Tongue (tissue), 3 donors: ENCODE measurements at places on chromosomes 11 and 22.

GRCh38 chr11:66388780-66389386 is 17.3 kb upstream of the SLC29A2 start:
- DNase-seq: peak; percentile 70

DNA sequence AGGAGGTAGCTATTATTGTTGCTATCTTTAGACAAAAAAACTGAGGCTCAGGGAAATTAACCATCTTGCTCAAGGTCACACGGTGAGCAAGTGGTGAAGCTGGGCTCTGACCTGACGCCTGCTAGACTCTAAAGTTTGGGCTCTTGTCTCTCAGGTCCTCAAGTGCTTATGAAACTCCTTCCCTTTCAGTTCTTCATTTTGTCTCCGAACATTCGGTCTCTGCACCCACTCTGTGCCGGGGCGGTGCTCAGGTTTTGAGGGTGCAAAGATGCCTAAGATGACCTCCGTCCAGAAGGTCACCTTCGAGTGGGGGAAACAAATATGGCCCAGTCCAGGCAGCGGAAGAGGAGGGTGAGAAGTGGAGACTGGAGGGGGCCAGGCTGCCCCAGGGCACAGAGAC is 16.0 kb downstream of the OVOL1 start:
- DNase-seq: no peak

- DNase-seq: no peak
Observed at GRCh38 chr11:36229091-36229705, 60.0 kb downstream of the COMMD9 start.

- DNase-seq: no peak
Observed at GRCh38 chr11:74033046-74033445, 24.2 kb upstream of the UCP3 start.

DNA sequence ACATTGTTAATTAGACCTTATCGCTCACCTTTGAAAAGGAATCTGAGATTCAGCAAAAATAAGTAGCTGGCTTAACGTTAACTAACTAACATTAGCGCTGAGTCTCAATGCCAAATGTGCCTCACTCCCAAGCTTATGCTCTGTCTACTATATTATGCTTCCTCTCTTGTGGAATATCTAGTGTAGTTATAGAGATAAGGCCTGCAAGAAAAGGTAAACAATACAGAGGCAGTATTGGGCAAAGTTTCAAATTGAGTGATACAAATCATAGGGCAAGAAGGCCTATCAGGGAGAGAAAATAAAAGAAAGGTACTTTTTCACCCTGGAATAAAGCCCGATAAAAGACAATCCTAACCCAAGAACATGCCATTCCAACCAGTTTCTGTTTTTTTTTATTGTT is 61.6 kb upstream of the SLC17A6 start:
- DNase-seq: no peak

- DNase-seq: no peak
Observed at GRCh38 chr11:5688482-5688881, 1.1 kb upstream of the TRIM22 start.

GRCh38 chr11:68503251-68503687 is 42.7 kb downstream of the PPP6R3 start:
- peak; percentile 48 for DNase-seq

- no peak for DNase-seq
Observed at GRCh38 chr22:26804911-26805539, 147.6 kb downstream of the MIAT start.

- no peak for DNase-seq
Observed at GRCh38 chr11:66717925-66718319, 11.1 kb downstream of the SPTBN2 start.
